ENCODE measurements at places on chromosomes 4 and X.

- no peak for DNase-seq
These were observed 373.5 kb upstream of the ARX start for GRCh38 chrX:25389266-25389665.

DNA sequence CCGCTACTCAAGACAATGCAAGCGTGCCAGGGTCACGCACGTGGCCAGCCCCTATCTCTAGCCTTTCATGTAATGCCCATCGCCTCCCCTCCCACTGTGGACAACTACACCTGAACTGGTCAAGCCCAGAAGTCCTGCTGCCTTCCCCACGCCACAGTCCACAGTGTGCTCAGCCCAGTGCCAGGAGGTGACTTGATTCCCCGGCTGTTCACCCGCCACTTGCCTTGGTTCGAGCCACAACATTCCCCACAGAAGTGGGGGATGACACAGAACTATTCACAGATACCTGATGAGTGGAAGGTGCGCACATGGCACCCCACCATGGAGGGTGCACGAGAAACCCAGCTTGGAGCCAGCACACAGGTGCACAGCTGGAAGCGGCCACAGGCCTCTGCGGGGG lies 6.8 kb downstream of the ARHGAP4 start:
- DNase-seq, result no peak

GRCh38 chrX:71543316-71543715 lies 10.4 kb downstream of the OGT start:
- DNase-seq, result no peak

- no peak for DNase-seq
These were observed 567.8 kb downstream of the GBA3 start for GRCh38 chr4:23260511-23260910.

DNA sequence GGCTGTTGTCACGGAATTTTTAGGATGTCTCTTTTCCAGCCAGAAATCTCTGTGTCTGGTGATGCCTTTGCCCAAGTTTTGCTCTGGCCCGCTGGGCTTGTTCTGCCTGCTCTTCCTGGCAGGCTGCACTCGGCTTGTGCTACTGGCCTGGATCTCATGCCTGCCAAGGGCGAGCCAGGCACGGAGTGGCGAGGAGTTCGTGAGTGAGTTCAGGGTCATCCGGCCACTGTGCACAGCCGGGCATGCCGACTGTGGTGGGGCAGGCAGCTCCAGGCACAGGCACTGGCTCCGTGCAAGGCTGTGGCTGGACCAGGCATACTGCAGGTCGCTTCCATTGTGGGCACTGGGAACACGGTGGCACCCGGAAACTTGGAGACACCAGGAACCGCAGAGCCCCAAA lies 129.1 kb downstream of the ARHGAP10 start:
- no peak for DNase-seq

GRCh38 chr4:101200561-101200960 lies 146.8 kb downstream of the PPP3CA start:
- DNase-seq, result no peak

- no peak for DNase-seq
These were observed 259.1 kb downstream of the CAMK2D start for GRCh38 chr4:113502476-113502875.

All from SK-N-DZ (cell line).